ENCODE measurements at places on chromosomes 2 and 18.

GRCh38 chr2:144281476-144281875 is 238.4 kb downstream of the ZEB2 start:
- no peak for DNase-seq

DNA sequence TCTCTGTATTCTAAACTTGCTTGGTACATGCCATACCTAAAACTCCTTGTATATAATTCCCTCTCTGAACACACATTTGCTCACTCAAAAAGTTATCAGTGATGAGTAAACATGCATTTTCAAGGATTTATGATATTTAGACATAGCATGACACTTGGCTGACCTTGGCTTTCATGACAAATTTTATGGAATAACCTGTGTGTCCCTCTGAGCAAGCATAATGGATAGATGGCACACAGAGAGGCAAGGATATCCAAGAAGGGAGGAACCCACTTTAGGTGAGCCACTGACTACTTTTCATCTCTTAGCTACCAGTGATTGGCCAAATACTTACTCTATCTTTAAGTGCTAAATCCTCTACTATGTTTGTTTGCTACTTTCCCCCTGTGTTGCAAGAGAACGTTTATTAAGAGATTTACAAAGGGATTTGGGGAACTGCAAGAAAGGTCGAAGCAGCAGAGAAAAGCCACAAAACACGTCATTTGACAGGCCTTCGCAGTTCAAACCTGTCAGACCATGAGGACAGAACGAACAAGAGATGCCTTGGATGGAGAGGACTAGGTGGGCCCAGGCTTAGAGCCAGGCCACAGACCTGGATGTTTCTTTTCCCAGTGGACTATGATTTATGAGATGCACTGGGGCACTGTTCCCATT is 379.9 kb downstream of the NBAS start:
- DNase-seq = no peak

DNA sequence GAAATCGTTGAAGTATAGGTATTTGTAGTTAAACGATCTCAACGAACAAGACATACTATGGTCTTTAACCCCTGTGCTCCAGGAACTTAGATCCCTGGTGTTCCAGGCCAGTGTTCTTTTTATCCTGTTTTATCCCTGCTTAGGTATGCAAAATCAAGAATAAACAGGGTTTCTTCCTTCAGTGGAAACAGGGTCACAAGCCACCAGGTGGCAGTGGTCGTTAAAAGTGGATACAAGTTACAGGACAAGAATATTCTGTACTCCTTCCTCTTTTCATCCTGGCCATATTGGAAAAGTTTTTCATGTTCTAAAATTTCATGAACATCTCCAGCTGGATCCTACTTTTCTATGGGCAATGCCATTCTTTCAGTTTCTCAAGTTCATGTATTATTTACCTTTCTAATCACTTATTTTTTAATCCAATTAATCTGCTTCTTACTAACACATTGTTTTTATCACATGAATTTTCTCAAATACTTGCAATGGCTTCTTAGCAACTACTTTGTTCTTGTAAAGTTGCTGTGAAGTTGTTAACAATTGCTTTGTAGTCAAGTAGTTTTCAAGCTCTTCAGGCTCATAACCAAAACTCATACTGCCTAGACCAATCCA is 16.4 kb upstream of the HNMT start:
- no peak for DNase-seq

GRCh38 chr2:101307503-101307902 is 998 bp downstream of the RNF149 start:
- DNase-seq = no peak

Measured in stimulated activated CD4-positive, alpha-beta T cell treated with anti-CD3 and anti-CD28 coated beads, TNF-alpha, amount 100 ng/mL, for 1 hour (primary cell).